Left ventricle myocardium inferior (tissue), 1 donor: ENCODE measurements at places on chromosomes 6 and 20.
A peak's percentile ranks its signal among the peaks of the same experiment; 100 is the strongest.

- no peak for DNase-seq
Observed at GRCh38 chr20:59605601-59606364, 1.4 kb downstream of the PHACTR3 start.

DNA sequence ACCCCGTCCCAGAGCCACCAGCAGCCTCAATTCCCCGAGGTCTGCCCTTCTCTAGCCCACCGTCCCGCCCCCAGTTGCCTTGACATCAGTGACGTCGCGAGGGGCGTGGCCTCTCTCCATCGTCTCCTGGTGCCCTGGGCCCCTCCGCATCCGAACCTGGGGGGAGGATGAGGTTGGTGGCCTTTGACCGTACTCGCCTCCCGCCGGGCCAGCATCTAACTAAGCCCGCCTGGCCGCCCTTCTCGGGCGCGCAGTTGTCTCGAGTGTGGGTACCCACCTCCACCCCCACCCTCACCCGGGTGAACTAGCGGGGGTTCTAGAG lies 5.5 kb upstream of the ARMC12 start:
- DNase-seq, result peak; percentile 99

DNA sequence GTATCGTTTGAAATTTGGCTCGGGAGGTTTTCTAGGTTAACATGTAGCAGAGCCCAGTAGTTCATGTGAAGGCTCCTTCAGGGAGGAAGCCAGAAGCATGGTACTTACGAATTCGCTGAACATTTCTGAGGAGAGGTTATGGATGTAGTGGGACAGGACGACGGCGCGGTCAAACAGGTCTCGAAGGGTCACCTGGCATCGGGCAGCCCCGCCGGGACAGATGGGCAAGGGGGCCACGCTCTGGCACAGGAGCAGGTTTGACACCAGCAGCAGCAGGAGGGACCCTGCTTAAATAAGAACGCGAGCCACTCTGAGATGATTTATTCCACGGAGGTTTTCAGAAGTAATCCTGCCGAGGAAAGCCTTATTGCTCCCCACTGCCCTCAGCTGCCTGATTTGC lies 2.5 kb downstream of the PRL start:
- DNase-seq, result no peak

- DNase-seq, result no peak
Observed at GRCh38 chr20:36677422-36677771, 31.4 kb upstream of the SLA2 start.

DNA sequence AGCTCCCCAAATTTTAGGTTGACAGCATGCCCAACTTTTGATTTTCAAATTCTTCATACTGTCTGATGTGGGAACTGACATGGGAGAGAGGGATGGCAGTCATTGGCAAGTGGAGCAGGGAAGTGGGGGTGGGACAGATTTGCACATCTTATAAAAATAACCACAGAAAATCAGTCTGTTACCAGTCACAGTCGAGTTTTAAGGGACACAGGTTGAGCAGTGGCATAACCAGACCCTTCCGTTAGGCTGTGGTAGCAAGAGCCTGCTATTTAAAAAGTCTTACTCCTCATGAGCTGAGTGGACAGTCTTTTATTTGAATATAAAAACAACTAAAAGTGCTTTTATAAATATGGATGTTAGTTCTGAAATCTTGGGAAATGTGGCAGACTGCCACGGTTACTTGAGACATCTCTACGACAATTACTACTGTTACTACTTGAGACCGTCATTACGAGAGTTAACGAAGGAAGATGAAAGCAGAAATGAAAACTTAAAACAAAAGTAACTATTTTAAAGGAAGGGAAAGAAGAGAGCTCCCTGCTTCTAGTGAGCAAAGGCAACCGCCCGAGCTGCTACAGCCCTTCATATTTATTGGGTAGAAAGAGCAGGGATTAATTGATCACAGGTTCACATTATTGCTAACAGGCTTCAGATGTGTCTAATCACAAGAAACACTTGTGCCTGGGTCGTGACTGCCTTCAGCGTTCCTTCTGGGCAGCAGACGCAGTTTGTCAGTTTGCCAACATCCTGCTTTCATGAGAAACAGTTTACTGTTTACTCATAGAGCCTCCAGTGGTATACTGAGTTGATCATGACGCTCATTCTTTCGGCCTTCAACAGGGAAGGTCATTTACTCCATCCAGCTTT lies 71.3 kb downstream of the EFHC1 start:
- no peak for DNase-seq

- DNase-seq, result no peak
Observed at GRCh38 chr20:38095017-38095686, 61.6 kb downstream of the RPRD1B start.

DNA sequence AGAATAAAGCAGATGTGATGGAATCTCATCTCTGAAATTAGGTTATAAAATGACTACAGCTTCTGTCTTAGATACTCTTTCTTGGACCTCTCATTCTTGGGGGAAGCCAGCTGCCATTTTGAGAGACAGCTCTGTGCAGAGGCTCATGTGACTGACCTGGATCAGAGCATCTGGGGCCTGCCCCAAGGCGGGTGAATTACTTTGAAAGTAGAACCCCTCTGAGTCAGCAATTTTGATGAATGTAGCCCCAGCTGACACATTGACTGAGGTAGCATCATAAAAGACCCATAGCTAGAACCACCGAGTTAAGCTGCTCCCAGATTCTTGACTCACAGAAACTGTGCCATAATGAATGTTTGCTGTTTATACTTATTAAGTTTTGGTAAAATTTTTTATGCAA lies 124.5 kb downstream of the THEMIS start:
- no peak for DNase-seq

DNA sequence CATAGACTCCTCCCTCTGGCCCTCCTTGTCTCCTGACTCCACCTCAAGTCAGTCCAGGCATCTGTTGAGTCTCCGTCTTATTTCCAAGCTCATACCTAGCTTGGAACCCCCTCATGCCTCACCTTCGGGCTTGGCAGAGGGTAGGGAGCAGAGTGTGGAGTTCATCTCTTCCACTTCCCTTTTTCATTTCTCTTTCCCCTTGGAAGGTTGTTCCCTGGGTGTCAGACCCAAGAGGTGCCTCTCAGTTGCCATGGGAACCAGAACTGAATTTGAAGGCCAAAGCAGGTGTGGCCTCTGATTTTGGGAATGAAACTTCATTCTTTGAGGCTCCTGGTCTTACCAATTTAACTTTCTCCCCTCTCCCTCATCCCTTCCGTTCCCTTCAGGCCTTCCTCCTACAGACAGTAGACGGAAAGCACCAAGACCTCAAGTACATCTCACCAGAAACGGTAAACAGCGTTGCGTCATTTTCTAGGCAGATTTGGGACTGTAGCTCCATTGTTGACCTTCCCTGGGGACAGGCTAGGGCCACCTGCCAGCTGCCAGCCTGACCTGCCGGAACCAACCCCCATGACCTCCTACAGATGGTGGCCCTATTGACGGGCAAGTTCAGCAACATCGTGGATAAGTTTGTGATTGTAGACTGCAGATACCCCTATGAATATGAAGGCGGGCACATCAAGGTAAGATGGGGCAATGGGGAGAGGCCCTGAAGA lies 6.6 kb downstream of the CDC25B start:
- no peak for DNase-seq

DNA sequence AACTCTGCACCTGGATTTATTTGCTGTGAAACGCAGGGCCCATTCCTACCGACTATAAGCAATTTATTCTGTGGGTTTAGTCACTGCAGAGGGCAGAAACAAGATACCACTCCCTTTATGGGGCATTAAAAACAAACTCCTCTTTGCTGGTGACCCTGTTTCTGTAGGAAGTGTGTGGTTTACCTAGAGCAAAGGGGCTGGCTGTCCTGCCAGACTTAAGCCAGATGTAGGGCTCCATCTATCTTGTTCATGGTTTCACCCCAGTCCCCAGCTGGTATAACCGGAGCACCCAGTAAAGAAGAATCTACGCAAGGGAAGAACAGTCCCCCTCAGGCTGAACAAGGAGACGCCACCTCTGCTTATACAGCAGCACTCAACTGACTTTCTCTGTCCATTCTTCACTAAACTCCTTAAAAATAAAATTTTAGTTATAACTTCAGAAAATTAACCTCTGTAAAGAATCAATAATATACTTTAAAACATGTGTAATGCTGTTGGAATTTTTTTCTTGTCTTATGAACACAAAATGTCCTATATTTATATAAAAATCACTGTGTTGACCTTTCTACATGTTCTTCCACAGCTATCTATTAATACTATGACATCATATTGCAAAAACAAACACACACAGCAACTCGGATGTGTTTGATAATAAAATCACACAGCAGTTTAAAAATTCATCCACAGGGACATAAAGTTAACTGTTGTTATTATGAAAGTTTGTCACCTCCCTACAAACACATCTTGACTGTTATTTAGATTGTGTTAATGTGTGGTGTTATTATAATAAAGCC lies 126.1 kb upstream of the RPS6KA2 start:
- no peak for DNase-seq

GRCh38 chr6:126919947-126920346 lies 198.5 kb upstream of the RSPO3 start:
- no peak for DNase-seq

GRCh38 chr6:128601060-128601459 lies 80.7 kb upstream of the PTPRK start:
- no peak for DNase-seq

- DNase-seq, result no peak
Observed at GRCh38 chr6:52504782-52505136, 72.1 kb downstream of the TRAM2 start.

DNA sequence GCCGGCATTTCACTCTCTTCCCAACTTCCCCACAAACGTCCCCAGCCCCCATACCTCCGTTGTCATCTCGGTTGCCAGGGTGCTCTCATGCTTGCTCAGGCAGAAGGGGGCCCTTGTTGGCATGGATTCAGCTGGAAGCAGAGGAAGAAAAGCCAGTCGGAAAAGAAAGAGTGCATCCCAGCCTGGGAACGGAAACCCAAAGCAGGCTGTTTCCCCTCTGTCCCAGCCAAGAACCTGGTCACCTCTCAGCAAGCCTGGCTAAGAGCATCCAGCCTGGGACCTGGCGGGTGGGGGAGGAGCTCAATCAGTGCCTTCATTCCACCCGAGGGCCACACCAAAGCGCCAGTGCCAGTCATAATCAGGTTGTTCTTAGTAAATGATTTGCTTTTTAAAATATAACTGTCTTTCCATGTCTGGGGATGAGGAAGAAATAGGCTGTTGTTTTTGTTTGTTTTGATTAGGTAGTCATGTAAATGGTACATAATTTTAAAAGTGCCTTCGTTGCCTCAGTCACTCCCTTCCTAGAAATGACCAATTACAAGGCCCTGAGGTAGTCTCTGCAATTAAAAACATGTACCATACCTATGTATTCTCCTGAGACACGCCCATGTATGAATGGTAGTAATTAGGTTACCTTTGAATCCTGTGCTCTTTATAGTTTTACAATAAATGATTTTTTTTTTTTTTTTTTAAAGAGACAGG lies 21.1 kb downstream of the CHMP4B start:
- no peak for DNase-seq

- DNase-seq, result no peak
Observed at GRCh38 chr6:155327326-155328073, 13.2 kb upstream of the TFB1M start.

DNA sequence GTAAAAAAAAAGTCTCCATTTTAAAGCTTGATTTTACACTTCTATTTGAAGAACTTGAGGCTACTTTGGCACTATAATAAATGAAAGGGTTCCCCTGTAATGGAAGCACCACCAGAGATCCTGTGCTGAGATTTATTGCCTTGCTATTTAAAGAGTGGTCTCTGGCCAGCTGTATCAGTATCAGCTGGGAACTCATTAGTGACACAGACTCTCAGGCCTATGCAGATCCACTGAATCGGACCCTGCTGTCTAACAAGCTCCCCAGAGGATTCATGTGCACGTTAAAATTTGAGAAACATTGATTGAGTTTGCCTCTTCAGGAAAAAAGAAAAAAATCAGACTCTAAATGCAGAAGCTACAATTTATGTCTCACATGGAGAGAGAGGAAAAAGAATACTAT lies 299.9 kb upstream of the BMP2 start:
- no peak for DNase-seq

- no peak for DNase-seq
Observed at GRCh38 chr6:5135788-5136376, 50.7 kb downstream of the PPP1R3G start.

- no peak for DNase-seq
Observed at GRCh38 chr6:22133357-22133756, 163.5 kb downstream of the PRL start.

- peak; percentile 25 for DNase-seq
Observed at GRCh38 chr6:46014511-46015118, 1.0 kb downstream of the CLIC5 start.

DNA sequence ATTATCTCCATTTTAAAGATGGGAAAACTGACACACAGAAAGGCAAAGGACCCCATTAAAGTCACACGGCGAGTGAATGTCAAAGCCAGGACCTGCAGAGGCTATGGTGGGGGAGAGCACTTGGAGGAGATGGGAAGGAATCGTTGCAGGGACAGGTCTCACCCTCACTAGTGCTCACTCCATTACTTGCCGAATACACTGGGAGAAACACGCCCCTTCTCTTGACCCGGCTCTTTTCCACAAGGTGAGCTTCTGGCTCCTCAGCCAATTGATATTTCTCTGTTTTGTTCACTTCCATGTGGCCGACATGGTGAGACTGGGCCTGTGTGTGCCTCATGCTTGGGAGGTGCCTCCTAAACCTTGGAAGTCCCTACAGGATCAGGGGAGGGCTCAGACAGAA lies 117.8 kb upstream of the KCNG1 start:
- DNase-seq, result no peak

GRCh38 chr6:137269347-137269746 lies 50.2 kb upstream of the IFNGR1 start:
- no peak for DNase-seq

GRCh38 chr6:155936551-155936950 lies 480.9 kb upstream of the NOX3 start:
- no peak for DNase-seq

DNA sequence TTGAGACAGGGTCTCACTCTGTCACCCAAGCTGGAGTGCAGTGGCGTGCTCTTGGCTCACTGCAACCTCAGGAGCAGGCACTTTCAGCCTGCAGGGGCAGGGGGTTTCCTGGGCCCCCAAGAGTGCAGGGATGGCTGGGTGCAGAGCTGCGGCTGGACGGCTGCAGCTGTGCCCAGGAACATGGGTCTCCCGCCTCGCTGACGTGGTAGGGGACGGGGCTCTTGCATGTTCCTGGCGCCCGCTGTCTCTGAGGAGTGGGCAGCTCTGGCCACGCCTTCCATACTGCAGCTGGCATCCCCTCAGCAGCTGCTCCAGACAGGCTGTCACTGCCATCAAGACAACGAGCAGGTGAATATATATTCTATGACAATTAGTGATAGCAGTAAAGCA lies 2.2 kb upstream of the DEK start:
- DNase-seq, result no peak
